Stimulated activated CD8-positive, alpha-beta memory T cell treated with anti-CD3 and anti-CD28 coated beads, Interleukin-15, amount 100 ng/mL, for 48 hours (primary cell): ENCODE measurements at places on chromosomes 12 and 14.

DNA sequence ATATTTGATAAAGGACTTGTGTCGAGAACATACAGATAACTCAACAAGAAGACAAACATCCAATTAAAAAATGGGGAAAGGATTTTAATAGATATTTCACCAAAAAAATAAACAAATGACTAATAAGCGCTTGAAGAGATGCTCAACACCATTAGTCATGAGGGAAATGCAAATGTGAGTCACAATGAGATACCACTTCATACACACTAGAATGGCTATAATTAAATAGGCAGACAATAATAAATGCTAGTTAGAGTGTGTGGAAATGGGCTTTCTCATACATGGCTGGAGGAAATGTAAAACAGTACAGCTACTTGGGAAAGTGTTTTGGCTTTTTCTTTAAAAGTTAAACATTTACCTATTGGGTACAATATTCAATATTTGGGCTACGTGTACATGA is 34.8 kb downstream of the DLK1 start:
- no peak for DNase-seq

DNA sequence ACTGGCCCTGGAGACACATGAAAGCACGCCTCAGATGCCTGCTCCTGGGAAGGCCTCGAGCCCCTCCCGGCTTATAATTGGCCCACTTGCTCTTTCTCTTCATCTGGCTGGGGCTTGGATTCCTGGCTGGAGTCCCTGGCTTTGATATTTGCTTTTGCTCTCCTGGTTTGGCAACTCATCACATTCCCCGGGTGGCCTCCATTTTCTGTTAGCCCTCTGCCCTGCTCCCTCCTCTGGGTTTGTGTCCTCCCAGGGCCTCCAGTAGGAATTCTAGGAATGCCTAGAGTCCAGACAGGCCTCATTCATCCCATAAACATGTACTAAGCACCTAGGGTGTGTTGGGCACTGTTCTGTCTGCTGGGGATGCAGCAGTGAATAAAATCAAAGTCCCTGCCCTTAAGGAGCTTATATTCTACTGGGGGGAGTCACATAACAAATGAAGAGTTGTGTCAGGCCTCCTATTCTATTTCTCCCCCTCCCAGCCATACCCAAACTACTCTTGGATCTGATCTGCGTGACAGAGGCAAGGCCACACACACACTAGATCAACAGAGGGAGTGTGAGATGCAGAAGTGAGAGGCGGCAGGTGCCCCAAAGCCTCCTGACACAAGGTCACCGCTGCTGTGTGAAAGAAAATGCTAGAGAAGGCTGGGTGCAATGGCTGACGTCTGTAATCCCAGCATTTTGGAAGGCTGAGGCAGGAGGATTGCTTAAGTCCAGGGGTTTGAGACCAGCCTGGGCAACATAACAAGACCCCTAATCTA is 21.3 kb upstream of the TSPAN9 start:
- DNase-seq, result no peak

DNA sequence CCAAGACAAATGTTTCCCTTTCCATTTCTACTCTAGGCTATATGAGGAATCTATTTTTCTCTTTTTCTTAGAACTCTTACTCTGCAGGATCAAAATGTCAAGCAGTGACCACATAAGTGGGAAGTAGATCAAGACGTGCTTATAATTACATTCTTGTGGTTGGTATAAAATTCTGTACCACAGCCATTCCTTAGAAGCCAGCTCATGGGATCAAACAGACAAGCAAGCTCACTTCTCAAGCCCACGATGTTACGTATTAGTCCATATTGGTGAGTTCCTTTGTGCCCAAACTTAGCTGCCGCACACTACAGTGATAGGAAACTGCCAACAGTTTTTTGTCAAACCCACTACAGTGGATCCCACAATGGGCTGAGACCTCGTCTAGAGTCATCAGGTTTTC is 53.4 kb downstream of the IFNG start:
- DNase-seq, result no peak

- DNase-seq, result no peak
Measured at GRCh38 chr12:100733817-100734593, 60.6 kb upstream of the ANO4 start.

- peak; percentile 50 for DNase-seq
Measured at GRCh38 chr12:50187084-50187900, 20.1 kb upstream of the CERS5 start.

GRCh38 chr14:53151523-53152183 is 1.5 kb downstream of the DDHD1 start:
- DNase-seq, result peak; percentile 15

DNA sequence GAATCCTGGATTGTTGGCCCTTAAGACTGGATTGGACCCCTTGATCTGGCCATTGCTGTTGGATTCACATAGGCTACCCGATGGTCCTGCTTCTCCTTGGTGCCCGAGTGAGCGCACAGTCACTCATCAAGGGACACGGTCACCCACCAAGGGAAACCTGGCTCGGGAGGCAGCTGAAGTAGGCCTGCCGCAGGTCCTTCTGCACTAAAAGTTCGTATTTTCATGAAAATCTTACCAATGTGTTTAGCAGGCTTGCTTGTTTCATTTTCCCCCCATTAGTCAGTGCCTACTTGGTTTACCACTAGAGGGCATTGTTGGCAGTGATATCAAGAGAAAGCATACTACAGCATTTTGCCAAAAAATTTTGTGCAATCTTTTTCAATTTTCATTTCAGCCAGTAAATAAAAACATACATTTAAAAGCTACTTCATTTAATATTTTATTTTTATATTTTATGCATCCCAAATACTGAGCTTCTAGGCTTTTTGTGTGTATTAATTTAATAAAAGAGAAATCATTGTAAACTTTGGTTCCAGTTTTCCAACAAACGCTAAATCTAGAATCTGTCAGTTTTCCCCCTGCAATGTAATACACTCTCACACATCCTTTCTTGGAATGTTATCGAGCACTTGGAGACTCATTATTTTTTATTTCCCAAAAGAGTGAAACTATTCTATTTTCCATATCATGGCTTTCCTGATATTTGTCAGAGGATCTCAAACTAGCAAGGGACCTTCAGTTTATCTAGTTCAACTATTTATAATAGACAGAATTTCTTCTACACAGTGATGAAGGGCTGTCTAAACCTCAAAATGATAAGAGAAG is 116.7 kb downstream of the LMNTD1 start:
- no peak for DNase-seq

- no peak for DNase-seq
Measured at GRCh38 chr12:28987538-28988324, 161.3 kb upstream of the FAR2 start.

DNA sequence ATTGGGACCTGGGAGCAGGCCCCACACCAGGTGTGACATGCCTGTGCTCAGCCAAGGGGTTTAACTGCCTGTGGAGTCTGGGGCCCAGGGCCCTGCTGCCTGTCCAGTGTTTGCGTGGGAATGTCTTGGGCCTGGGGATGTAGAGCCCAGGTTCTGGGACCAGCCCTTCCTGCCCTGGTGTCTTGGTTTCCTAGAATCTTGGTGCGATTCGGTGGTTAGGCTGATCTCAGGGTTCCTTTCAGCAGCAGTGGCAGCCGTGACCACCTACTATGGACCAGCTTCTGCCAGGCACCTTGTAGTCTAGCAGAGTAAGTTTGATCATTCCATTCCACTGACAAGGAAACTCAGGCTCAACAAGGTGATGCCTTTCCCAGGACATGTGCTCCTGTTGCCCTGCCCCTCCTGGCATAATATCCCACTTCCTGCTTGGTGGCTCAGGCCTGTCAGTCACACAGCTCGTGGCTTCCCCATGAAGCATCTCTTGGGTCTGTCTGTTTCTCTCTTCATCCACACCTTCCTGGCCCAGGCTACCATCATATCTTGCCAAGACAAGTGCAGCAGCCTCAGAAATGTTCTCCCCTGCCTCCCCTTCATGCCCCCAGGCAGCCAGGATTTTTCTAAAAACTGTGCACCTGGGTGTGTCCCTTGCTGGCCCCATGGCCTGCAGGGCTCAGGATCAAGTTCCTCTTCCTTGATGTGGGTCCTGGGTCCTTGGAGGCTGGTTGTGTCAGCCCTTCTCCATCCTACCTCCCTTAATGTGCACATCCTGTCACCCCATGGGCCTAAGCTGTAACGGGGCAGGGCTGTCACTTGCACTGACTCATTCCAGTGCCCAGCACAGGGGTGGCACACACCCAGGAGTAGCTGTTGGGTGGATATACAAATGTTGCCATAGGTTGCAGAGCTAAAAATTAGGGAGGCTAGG is 101.6 kb downstream of the SLC25A47 start:
- DNase-seq, result no peak

GRCh38 chr12:116863275-116863767 is 17.9 kb downstream of the HRK start:
- no peak for DNase-seq

DNA sequence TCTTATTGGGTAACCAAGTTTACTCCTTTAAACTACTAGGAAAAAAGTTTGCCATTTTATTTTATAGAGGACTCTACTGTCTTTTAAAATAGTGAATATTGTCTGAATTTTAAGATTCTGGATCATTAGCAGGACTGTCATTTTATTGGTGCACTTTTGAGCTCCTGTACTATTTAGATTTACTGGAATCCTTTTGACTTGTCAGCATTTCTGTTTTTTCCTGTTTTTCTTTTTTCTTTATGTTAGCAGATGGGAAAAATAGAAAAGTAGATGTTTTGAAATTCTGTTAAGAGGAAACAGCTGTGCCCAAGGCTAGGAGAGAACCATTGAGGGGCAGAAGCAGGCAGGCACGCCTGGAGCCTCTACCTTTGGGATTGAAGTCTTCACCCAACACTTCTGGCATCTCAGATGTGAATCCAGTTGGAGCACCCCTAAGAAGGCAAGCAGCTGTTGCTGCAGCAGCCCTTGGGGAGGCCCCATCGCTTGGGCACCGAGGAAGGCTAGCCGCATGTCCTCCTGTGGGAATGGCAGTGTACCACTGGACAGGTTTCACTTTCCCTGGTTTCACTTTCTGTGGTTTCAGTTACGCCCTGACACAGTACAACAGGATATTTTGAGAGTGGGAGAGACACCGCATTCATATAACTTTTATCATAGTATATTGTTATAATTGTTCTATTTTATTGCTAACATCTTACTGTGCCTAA is 11.5 kb downstream of the RIMKLB start:
- DNase-seq, result no peak
